ENCODE measurements at places on chromosomes 1 and 21.
A peak's percentile ranks its signal among the peaks of the same experiment; 100 is the strongest.

DNA sequence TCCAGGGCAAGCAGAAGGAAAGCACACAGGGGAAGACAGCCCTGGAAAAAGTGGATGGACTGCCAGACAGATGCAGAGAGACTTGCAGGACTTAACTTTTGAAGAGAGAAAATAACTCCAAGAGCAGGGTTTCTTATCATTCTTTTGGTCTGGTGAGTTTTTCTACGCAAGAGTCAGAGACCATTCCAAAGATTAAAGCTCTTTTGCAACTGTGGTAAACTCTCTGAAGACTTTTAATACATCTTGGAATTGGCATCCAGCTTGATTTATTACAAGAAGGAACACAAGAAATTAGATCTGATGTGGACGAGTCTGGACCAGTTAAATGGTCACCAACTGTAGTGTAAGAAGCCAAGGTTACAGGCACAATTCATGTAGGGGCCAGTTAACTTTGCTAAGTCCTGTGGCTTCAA, 153.4 kb downstream of the SIPA1L2 start:
- DNase-seq: no peak

- DNase-seq: no peak
These were observed 86.9 kb downstream of the NAV1 start for GRCh38 chr1:201625851-201626251.

DNA sequence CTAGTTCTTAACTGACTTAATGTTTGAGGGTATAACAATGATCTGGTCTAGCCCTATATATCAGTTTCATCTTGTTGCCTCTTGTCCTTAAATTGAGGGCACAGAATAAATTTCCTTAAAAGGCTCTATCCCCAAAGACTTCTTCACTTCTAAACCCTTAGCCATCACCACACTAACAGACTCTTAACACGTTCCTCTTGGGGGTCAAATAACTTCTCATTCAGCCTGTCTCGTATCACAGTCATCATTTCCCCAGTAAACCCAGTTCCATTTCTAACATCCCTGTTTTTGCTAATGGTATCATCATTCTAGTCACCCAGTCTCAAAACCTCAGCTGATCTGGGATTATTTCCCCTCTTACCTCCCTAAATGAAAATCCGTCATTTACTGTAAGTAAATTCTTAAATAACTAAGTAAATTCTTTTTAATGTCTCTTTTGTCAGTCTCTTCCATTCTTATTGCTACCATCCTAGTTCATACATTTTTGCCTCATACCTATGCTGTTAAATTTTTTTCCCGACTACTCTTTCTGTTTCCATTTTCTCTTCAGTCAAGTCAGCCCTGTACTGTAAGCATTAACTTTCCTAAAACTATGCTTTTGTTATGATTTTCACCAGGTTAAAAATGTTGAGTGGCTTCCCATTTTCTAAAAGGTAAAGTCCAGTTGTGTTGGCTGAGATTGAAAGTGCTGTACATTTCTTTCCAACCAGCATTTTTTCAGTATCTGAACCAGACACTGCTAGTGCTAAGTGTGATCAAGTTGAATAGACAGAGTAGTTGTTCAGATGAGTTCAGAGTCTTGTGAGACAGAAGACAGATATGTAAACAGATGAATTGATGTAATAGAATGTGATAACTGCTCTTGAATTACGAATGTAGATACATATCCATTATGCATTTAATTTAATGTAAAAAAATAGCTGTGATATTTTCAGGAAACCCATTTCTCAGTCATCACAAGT, 6.9 kb downstream of the CTTNBP2NL start:
- no peak for DNase-seq

DNA sequence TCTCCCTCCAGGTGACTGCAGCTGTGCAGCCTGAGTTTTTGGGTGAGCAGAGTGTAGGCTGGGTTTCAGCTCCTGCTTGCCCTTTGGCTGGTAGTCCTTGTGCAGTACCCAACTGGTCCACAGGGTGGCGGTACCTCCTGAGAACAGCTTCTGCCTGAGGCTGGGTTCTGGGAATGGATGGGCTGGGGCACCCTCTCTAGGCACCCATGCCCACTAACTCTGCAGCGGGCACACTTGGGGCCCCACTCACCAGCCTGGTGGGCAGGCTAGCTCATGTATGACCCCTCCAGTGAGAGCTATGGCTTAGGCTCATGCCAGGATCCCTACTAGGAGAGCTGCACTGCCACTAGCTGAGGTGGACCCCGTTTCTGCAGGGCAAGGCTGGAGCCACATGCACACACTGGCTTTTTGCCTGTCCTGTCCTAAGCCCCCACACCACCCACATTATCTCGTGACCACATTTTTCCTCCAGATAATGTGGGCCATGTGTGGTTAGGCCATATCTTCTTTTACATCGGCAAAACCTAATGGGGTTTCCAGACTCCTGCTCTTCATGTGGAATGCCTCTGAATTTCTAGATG, 15.5 kb upstream of the GSTM4 start:
- peak; percentile 30 for DNase-seq

GRCh38 chr1:183630748-183631147, 4.8 kb downstream of the ARPC5 start:
- DNase-seq: peak; percentile 70

DNA sequence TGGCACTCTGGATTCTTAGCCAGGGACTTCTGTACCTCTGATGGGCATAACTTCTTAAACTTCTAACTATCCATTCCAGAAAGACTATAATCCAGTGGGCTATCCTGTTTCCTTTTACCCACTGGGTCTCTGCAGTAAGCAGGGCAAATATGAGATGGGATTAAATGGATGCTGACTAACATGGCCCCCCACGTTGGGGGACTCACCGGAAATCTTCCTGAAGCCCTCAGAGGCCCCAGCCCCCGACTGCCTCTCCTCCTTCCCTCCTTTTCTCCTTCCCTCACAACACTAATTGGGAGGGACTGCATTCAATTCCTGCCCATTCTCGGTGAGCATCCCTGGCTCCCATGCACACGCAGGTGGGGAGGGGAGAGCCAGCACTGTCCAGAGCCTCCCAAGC, 70.1 kb downstream of the SSBP3 start:
- DNase-seq: no peak

- no peak for DNase-seq
These were observed 237.5 kb downstream of the TTLL7 start for GRCh38 chr1:83761167-83762038.

GRCh38 chr1:43057567-43057966, 98.9 kb upstream of the SLC2A1 start:
- no peak for DNase-seq
